ENCODE measurements at places on chromosomes 6 and 20.

- no peak for DNase-seq
Measured at GRCh38 chr6:11632231-11632630, 94.7 kb downstream of the TMEM170B start.

DNA sequence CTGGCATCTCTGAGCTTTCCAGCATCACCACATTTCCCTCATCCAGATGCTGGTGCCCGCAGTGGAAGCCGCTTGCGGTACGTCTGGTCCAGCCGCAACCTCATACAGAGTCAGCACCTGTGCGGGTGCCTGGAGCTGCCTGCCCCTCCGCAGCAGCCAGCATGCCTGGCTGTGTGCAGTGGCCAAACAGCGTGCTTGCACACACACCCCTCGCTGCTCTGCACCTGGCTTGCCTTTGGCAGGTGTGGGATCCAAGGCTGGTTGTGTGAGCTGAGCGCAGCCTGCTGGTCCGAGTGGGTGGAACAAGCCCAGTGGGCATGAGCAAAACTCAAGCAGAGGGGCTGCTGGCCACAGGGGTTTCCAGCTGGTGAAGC is 3.1 kb upstream of the HINT3 start:
- no peak for DNase-seq

- DNase-seq, result no peak
Measured at GRCh38 chr20:37256286-37256685, 5.3 kb downstream of the GHRH start.

DNA sequence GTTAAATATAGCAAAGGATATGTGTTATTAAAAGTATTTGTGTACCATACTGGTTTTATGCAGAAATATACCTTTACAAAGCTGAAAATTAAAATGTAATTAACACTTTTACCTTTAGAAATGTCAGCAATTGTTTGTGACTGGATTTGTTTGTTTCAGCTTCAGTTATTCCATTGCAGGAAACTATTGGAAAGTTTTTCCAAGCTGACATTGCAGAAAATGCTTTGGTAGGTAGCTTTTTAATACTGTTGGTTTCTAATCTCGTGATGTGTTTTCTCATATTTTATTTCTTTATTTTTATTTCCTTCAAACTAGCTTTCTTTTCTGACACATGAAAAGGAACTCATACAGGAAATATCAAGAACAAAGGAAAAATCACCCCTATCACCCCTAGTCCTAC is 8.2 kb downstream of the NDUFAF5 start:
- DNase-seq, result no peak

GRCh38 chr6:25428758-25429317 is 149.7 kb downstream of the CARMIL1 start:
- no peak for DNase-seq

- DNase-seq, result no peak
Measured at GRCh38 chr6:111743862-111744692, 129.2 kb downstream of the FYN start.

DNA sequence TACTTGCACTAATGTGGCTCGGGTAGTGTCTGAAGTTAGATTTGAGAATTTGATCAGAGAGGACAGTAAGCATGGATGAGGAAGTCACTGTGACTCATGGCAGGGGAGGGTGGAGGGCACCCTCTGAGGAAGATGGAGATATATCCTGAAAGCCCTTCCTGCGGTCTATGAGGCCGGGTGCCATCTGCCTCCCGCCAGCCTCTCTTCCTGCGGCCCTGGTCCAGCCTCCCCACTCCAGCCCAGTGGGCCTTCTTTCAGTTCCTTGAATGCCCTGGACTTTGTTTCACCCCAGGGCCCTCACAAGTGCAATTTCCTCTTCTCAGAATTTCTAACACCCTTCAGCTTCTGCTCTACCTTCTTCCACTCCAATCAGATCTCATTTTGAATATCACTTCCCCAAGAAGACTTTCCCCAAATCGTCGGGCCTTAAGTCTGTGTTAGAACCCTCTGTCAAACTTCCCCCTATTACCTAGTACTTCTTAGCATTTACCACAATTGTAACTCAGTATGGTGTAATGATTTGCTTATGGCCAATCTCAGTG is 20.2 kb upstream of the TNFAIP3 start:
- no peak for DNase-seq
